ENCODE measurements at places on chromosomes 11 and 22.

GRCh38 chr11:126391286-126391954 is 35.9 kb downstream of the ST3GAL4 start:
- DNase-seq, result no peak

DNA sequence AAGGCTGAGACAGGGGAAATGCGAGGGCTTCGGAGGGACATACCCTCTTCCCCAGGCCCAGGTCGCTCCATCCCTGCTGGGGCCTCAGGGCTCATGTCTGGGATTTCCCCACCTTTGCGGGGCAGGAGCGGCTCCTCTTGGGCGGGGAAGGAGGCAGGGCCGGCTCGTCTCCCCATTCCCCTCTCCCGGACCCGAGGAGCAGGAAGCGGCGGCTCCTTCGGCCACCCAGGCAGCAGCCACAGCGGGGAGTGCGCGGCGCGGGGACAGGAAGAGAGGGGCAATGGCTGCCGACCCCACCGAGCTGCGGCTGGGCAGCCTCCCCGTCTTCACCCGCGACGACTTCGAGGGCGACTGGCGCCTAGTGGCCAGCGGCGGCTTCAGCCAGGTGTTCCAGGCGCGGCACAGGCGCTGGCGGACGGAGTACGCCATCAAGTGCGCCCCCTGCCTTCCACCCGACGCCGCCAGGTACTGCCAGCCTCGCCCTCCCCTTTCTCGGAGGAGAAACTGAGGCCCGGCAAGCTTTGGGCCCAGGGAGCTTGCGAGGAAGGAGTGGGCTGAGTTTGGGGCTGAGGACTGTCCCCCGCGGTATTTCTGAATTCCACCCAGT is at the start of gene ANKK1:
TSS of gene ANKK1 (plus strand) at position 175 of the 607 bp plus-strand sequence. CDS start at position 281, 106 bp downstream.
- no peak for DNase-seq

- DNase-seq, result no peak
Measured at GRCh38 chr11:123166071-123166559, 28.9 kb downstream of the CLMP start.

- no peak for DNase-seq
Measured at GRCh38 chr11:36016263-36016662, 72.4 kb downstream of the LDLRAD3 start.

GRCh38 chr11:131790586-131790985 is 420.2 kb downstream of the NTM start:
- no peak for DNase-seq

DNA sequence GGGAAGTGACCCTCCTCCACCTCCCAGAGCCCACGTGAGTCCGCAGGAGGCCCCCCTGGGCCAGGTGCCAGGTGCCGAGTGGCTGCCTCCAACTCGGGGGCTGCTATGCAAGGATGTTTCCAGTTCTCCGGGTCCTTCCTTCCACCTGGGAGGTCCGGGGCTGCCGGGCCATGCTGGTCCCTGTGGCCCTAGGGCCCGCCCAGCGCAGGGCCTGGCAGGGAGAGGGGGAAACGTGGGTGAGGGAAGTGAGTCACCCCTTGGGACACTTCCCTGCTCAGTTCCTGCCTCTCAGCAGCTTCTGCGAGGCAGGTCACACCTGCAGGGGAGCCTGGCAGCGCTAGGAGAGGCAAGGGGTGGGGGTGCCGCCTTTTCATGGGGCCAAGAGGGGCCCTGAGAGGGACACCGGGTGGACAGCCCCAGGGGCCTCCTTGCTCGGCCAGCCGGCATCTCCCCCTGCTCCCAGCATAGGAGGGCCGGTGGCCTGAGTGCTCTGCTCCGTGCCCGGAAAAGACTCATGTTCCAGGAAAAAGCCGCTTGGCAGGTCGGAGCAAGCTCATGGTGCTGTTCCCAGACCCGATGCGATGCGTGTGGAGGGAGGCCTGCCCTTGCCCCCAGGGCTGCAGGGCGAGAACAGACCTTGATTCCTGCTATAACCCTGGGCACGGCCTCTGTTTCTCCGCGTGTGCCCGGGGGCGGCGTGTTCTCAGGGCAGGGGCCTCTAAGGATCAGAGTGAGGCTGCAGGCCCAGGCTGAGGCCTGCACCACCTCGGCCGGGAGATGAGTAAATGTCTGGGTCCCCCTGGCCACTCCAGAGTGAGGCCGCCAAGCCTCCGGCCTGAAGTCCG is 30.3 kb upstream of the WNT7B start:
- no peak for DNase-seq

DNA sequence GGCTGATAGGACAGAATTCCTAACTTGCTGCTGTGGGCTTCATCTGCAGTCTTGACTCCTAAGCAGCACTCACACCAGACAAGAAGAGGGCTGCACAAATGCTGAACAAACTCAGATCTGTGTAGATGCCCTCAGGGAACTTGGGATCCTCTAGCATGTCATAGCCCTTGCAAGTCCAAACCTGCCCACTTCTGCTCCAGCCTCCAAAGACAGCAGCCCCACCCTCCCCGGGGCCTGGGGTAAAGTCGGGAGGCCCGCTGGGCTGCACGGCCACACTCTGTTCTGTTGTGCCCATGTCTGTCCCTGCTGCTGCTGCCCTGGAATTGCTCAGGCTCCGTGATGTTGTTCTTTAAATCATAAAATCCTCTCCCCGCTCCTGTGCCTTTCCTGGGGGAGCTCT is 28.3 kb downstream of the DRD2 start:
- DNase-seq, result no peak

GRCh38 chr11:84990141-84990540 is 637.0 kb downstream of the DLG2 start:
- no peak for DNase-seq

GRCh38 chr22:47954107-47954506 is 1191.7 kb downstream of the TBC1D22A start:
- DNase-seq, result no peak

- DNase-seq, result no peak
Measured at GRCh38 chr11:110317516-110317932, 21.1 kb upstream of the RDX start.

GRCh38 chr11:117950301-117950700 is 21.1 kb upstream of the TMPRSS13 start:
- DNase-seq, result no peak

DNA sequence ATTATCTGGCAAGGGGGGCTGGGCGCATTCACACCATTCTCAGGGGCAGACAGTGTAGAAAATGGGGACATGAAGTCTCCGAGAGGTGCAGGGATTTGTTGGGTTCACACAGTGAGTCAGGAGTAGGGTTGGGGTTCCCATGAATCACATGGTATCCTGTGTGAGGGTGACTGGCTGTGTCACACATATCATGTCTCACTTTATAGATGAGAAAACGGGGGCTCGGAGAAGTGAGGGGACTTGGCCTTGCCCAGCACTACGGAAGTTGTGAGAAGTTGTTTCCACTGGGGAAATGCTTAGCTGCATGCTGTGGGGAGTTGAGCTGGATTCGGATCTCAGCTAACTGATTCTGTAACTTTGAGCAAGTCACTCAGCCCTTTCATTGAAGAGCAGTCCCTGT is 4.2 kb downstream of the GAL3ST3 start:
- no peak for DNase-seq

DNA sequence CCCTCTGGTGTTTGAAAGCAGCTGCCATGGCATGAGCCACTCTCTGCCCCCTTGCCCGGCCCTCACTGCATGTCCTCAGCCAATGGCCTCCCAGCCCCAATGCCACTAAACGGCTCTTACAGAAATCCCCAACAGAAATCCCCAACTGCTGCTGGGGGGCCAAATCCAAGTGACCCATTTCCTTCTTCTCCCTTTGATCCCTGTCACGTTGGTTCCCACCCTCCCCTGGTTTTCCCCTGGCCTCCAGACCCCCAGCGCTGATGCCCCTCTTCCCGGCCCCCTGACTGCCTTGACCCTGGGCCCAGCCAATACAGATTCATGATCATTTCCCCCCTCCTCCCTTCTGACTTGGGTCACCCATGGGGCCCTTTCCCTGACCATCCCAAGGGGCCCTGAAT is 30.9 kb downstream of the IGLL1 start:
- DNase-seq, result no peak

GRCh38 chr11:116882386-116882785 is 45.0 kb upstream of the APOA1 start:
- DNase-seq, result no peak

DNA sequence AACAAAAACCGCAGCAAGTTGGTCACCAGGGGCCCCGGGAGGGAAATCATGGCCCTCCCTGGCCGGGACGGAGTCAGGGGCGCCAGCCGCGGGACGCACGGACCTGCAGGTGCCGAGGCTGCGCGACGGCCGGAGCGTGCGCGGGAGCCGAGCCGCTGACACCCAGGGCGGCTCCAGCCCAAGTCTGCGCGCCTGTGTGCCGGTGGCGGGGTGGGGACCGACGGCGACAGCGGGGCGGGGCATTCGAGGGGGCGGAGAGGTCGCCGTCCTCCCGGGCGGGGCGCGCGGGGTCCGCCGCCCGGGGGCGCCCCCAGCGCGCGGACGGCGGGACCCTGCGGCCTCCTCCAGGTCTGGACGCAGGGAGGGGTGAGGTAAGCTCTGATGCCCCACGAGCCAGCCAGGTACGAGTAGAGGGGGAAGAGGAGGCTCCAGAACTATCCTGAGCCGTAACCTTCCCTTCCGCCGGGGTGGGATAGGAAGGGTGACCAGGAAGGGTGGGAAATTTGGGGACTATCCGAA is at the start of gene ESAM:
TSS of gene ESAM (minus strand) at position 186 of the 519 bp plus-strand sequence. CDS start at position 50, 136 bp downstream.
- DNase-seq, result no peak

Data from amniotic stem cell (primary cell).